Bronchus fibroblast of lung (primary cell): ENCODE measurements at places on chromosomes 1 and 21. TPM values are rescaled to one million over a fixed set of nuclear protein-coding genes. Genes with fewer than 3 reads are reported as not detected.

Gene NCF2
- total RNA-seq, result not detected in 2 replicates

Gene SLC30A2
- not detected in 2 replicates for total RNA-seq

Gene LCE3E
- total RNA-seq, result not detected in 2 replicates

Gene ZNF691
- total RNA-seq, result 8.3 and 10.6 TPM in 2 replicates

Gene GBP7
- not detected in 2 replicates for total RNA-seq

Gene CLCA4
- not detected in 2 replicates for total RNA-seq

Gene OLIG2
- total RNA-seq, result not detected in 2 replicates
